ENCODE measurements at places on chromosomes 6 and 20.

GRCh38 chr20:1776681-1777475, 118.3 kb upstream of the SIRPA start:
- peak; percentile 84 for DNase-seq

DNA sequence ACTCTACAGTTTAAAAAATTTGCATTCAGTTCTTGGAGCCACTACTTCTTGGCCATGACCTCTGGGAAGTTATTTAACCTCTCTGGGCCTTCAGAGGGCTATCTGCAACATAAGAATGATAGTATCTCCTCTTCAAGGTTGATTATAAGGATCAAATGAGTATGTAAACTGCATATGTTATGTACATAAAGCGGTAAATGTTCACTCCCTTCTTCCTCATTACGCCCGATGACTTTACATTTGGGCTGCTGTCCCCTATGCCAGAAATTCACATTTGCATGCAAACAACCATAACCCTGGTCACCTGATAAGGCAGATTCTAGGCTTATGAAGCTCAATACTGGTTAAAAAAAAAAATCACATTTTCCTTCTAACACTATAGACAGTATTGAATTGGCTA, 50.4 kb downstream of the ALDH5A1 start:
- DNase-seq: no peak

- DNase-seq: peak; percentile 85
Measured at GRCh38 chr6:69232911-69233448, 563.8 kb downstream of the LMBRD1 start.

DNA sequence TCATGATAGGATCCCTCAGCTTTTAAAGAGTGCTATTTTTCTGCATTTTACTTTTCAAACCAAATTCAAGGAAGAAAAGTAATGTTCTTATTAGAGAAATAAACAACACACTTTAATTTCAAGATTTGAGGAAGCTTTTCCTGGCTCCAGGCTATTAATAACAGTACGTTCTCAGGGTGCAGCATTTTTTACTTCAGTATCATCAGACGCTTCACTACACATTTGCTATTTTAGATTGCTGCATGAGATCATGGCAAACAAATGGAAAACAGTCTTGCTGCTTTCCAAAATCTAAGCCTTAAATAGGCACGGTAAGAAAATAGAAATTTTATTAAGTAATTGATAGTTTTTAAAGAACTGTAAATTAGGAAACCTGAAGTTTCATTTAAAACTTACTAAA, 253.6 kb upstream of the EXOC2 start:
- no peak for DNase-seq

DNA sequence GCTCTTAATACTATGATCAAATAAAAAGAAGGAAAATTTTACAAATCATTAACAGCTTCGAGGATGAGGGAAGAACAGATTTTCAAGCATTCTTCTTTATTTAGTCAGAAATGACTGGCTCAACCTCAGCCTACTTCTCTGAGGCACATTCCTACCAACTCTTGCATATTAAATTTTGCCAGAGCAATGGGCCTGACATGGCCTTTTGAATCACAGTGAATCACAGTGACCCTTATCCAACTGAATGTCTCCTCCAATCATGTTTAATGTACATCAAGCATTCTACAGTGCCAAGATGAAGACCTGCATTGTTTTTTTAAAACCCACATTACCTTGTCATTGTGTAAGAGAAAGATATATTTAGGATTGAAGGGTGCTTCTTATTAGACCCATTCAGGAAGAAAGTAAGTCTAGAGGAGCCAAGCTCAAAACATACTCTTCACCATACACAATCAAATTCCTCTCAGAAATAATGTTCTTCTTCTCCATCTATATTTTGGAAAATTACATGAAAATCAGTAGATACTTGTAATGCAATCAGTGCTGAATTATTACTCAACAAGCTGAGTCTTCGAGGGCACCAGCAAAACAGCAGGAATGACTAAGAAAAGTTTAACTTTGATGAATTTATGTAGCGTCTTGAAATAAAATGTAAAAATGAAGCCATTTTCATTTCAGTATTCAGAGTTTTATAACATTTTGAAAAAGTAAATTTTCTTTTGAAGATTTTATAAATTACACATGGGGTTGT, 44.1 kb upstream of the MOXD1 start:
- no peak for DNase-seq

- DNase-seq: no peak
Measured at GRCh38 chr20:698276-698675, 22.7 kb upstream of the SCRT2 start.

GRCh38 chr20:38082894-38083293, 49.3 kb downstream of the RPRD1B start:
- DNase-seq: no peak

- DNase-seq: no peak
Measured at GRCh38 chr6:82251942-82252341, 4.4 kb upstream of the IBTK start.

- no peak for DNase-seq
Measured at GRCh38 chr6:90382760-90383159, 86.1 kb upstream of the BACH2 start.

DNA sequence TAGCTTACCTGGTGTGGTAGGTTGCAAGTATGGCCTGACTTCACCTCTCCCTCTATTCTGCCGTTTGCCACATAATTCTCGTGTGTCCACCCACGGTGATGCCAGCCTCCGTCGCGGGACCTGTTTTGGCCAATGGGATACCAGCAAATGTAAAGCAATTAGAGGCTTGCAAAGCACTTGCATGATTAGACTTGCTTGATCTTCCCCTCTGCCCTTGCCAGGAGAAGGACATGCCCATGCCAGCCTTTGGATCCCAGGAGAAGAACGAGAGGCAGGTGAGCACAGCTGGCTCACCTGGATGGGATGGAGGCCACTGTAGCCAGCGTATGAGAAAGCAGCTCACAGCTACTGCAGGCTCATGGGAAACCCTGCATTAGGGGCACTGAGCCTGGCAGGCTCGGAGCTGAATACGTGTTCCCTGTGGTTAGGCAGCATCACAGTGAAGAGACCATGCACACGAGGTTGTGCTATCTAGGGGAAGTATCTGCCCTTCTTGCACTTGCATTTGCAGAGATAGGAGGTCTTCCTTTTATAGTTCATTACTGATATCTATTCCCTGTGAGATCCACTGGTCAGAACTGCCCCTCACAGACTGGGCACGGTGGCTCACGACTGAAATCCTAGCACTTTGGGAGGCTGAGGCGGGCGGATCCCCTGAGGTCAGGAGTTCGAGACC, 62.4 kb downstream of the TMEM242 start:
- DNase-seq: no peak

- DNase-seq: no peak
Measured at GRCh38 chr20:49668181-49668877, 45.3 kb downstream of the B4GALT5 start.

- peak; percentile 49 for DNase-seq
Measured at GRCh38 chr20:48189181-48189580, 403.9 kb upstream of the SULF2 start.

DNA sequence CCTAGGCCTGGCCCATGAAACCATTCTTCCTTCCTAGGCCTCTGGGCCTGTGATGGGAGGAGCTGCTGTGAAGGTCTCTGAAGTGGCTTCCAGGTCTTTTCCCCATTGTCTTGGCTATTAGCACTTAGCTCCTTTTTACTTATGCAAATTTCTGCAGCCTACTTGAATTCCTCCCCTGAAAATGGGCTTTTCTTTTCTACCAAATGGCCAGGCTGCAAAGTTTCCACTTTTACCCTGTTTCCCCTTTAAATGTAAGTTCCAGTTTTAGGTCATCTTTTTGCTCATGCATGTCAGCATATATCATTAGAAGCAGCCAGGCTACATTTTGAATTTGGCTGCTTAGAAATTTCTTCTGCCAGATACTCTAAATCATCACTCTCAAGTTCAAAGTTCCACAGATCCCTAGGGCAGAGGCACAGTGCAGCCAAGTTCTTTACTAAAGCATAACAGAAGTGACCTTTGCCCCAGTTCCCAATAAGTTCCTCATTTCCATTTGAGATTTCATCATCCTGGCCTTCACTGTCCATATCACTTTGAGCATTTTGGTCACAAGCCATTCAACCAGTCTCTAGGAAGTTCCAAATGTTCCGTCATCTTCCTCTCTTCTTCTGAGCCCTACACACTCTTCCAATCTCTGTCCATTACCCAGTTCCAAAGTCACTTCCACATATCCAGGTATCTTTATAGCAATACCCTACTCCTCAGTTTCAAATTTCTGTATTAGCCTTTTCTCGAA, 71.9 kb downstream of the TBC1D7 start:
- no peak for DNase-seq

- no peak for DNase-seq
Measured at GRCh38 chr6:14259594-14260152, 142.1 kb downstream of the CD83 start.

DNA sequence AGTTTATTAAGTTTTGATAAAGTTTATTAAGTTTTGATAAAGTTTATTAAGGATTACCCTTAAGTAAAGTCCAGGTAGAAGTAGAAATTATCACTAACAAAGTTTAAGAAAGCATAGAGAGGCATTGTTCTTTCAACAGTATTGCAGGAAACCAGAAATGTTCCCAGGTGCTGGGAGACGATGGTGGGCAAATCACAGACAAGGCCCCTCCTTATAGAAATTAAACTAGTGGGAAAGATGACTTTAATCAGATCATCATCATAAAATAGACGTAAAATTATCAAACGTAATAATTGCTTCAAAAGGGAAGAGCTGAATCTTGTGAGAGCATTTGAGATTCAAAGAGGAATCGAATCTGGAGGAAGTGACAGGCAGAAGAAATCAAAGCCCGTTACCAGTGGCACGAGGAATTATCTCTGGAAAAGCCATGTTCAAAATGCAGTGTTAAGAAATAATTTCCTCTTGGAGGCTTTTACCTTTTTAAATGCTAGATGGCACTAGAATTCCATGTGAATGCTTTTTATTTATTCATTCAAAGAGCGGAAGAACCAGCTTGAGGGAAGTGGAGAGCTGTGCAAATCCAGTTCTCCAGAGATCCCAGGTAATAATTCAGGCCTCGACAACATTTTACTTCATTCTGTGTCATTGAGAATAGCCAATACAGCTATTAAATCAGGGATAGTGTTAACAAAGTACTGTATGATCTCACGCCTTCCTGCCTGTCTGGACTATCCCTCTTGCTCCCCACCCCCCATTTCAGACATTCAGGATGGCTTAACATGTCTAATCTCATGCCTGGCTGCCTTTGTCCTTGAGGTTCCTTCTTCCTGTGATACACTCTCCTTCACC, 1.0 kb upstream of the APMAP start:
- DNase-seq: no peak

Measured in H9 (cell line).